ENCODE measurements at places on chromosomes 16 and 17.

- DNase-seq, result no peak
Observed at GRCh38 chr17:35568561-35568960, 7.9 kb upstream of the SLFN14 start.

DNA sequence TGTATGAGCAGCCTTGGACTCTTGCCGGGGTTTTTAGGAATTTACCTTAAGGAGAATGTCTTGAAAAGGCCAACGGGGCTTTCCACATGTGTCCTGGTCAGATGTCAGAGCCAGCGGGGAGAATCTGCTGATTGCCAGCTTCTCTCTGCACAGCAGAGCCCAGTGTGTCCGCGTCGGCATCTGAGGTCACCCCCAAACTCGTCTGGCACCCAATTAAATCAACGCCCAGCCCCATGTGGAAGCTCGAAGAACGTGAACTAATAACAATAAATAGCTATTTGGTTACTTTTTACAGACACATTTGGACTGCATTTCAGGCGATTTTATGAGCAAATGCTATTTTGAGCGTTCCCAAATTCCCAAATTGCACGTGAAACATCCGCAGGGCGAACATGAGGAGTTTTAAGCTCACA, 303.5 kb downstream of the FOXL1 start:
- DNase-seq, result no peak

- peak; percentile 52 for DNase-seq
Observed at GRCh38 chr17:48100591-48101011, 677 bp downstream of the CBX1 start.

- no peak for DNase-seq
Observed at GRCh38 chr16:86960266-86960665, 356.9 kb downstream of the C16orf95 start.

DNA sequence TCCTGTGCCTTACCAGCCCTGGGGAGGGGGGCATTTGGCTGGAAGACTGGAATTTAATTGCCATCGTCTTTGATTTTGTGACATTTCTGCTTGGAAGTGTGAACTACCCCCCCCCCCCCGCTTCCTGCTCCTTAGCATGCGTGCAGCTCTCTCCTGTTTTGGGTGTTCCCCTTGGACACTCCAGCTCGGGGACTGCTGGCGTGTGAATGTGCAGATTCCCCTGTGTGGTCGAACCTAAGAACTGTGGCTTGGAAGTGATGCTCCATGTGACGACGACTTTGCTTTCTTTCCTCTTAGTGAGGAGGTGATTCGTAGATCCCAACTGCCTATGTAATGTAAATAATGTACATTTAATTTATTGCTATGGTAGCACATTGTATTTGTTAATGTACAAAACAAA, 26.1 kb downstream of the OR1D5 start:
- DNase-seq, result peak; percentile 4

- DNase-seq, result no peak
Observed at GRCh38 chr17:74528491-74529199, 2.6 kb downstream of the CD300LB start.

DNA sequence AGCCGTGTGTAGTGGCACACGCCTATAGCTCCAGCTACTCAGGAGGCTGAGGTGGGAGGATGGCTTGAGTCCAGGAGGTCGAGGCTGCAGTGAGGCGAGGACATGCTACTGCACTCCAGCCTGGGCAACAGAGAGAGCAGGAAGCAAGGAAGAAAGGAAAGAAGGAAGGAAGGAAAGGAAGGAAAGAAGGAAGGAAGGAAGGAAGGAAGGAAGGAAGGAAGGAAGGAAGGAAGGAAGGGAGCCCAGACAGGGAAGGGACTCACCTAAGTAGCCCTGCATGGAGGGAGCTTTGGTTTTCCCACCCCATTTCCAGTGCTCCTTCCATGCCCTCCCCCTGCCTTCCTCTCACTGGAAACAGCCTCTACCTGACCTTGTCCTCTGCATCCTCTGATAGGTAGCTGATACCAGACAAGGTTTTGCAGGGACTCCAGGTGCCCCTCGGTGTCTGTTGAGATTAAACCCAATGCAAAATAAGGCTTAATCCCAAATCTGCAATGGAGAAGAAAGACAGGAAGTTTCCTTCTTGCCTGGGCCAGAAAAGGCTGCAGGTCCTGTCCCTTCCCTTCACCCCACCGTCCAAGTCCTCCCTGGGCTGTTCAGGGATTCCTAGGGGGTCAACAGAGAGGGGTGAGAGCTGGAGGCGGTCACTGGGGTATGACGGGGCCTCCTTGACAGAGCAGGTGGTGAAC, 21.5 kb upstream of the CA4 start:
- no peak for DNase-seq

- no peak for DNase-seq
Observed at GRCh38 chr16:81720973-81721906, 57.9 kb upstream of the PLCG2 start.

GRCh38 chr17:82023447-82024241, 539 bp downstream of the LRRC45 start:
- no peak for DNase-seq

- no peak for DNase-seq
Observed at GRCh38 chr17:40531051-40531991, 29.9 kb upstream of the TNS4 start.

- DNase-seq, result no peak
Observed at GRCh38 chr16:85463672-85464382, 149.3 kb upstream of the GSE1 start.

DNA sequence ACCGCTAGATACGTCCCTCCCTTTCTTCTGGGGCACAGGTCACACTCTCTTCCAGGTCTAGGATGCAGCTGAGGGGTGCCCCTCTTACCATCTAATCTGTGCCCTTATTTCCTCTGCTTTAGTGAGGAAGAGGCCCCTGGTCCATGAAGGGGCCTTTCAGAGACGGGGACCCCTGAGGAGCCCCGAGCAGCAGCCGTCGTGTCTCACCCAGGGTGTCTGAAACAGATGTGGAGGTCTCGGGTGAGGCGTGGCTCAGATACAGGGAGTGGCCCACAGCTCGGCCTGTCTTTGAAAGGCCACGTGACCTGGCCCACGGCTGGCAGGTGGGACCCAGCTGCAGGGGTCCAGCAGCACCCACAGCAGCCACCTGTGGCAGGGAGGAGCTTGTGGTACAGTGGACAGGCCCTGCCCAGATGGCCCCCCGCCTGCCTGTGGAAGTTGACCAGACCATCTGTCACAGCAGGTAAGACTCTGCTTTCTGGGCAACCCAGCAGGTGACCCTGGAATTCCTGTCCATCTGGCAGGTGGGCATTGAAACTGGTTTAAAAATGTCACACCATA, 15.6 kb downstream of the SCGB1C2 start:
- DNase-seq, result peak; percentile 12

- no peak for DNase-seq
Observed at GRCh38 chr16:35749253-35750141, 2290.1 kb downstream of the TP53TG3F start.

GRCh38 chr16:59840169-59840568, 1106.1 kb upstream of the GOT2 start:
- no peak for DNase-seq

DNA sequence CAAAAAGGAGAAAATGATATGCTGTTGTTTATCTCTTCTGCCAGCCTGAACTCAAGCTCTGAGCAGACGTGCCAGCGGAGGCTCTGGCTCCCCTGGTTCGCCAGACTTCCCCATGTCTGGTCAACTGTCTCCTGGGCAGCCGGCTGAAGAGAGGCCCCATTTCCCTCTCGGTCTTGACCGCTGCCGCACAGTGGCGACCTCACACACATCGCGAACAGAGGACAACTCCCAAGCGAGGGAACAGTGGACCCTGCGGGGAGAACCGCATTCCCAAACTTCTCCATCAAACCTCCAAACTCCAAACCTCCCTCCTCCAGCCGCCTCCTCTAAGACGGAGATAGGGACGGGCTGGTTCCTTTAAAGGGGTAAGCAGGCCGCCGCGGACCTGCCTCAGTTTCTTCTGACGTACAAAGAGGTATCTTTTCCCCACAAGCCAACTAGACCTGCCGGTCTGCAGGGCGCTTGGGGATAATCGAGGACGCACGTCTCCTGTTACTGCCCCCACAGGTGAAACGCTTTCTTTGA, 24.9 kb upstream of the RFFL start:
- DNase-seq, result peak; percentile 66

DNA sequence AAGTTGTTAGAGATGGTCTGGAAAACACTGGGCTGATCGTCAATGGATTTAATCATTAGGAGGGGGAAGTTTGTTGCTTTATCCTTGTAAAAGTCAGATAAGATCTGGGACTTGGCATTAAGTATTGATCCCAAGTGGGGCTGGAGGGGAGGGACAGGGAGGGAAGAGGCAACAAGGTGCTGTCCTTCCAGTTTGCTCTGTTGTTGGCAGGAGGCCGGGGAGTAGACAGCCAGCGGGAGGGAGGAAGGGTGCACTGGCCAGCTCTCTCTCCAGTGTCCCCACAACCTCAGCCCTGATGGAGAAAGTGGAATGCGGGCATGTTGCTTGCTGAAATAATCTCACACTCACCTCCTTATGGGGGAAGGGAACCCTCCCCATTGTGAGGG, 210.2 kb downstream of the CCDC182 start:
- no peak for DNase-seq

DNA sequence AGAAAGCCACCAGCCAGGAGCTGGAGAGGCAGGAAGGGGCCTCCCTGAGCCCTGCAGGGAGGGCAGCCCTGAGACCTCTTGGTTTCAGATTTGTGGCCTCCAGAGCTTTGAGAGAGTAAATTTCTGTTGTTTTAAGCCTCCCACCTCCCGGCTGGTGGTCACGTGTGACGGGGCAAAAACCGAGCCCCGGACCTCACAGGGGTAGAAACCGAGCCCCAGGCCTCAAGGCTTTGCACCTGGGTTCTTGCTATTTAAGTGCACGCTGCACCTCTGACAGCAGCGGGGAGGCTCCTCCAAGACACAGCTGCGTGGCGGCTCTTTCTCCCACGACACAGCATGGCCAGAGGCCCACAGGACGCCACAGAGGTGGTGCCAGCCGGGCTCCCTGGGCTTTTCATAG, 17.4 kb upstream of the ZC3H18 start:
- DNase-seq, result no peak

GRCh38 chr16:87778476-87778829, 12.7 kb upstream of the KLHDC4 start:
- DNase-seq, result no peak

DNA sequence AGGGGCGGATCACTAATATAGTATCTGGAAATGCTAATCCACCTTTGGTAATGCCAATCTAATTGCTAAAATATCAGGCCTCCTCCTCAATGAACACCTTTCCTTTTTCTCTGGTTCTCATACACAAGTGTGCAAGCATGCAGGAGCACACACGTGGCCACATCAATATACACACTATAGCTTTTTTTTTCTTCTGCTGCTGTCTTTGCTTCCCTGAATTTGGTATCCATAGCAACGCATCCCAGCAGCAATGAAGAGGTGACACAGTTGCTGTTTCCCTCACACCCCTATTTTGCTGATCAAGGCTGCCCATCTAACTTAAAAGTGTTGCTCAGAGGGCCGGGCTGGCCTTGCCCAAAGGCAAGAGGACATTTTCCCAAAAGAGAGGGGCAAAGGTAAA, 15.4 kb downstream of the NOG start:
- DNase-seq, result no peak

- no peak for DNase-seq
Observed at GRCh38 chr17:42389899-42390298, 1.7 kb upstream of the STAT3 start.

DNA sequence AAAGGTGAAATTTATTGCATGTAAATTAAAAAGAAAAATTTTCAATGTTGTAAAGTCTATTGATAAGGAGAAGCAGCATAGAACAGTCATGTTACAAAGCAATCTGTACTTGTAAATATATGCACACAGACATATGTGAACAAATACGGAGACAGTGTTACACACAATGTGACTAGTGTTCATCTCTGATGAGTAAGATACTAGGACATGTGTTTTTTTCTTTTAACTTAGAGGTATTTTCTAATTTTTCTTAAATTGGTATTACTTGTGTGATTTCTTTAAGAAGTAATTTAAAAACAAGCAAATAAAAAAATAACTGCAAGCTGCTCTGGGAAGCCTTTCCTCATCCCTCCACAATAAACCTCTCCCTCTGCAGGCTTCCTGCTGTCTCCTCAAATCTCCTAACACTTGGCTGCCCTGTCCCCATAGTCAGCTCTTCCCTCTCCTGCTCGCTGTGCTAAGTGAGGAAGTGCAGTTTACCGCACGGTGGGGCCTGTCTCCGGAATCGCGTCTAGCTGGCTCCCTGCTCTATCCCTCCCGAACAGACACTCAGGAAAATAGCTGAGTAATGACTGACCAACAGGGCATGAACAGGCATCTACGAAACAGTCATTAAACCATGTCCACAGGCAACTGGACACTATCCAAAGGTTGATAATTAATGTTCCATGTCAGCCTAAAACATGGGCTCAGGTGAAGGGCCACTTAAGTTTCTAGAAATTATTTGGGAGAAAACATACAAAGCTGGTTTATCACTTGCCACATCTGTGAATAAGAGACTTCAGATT, 35.9 kb downstream of the CMTM4 start:
- DNase-seq, result peak; percentile 72

GRCh38 chr16:72172105-72173034, at the start of gene PMFBP1:
PMFBP1 (minus strand) TSS chr16:72172155; CDS start chr16:72171208, 947 bp downstream.
- peak; percentile 39 for DNase-seq

DNA sequence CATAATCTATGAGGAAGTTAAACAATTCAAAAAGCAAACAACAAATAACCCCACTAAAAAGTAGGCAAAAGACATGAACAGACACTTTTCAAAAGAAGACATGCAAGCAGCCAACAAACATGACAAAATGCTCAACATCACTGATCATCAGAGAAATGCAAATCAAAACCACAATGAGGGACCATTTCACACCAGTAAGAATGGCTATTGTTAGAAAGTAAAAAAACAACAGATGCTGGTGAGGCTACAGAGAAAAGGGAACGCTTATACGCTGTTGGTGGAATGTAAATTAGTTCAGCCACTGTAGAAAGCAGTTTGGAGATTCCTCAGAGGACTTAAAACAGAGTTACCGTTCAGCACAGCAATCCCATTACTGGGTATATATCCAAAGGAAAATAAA, 24.4 kb downstream of the TNFRSF13B start:
- DNase-seq, result no peak

- no peak for DNase-seq
Observed at GRCh38 chr17:37543637-37544052, 54.0 kb downstream of the DUSP14 start.

DNA sequence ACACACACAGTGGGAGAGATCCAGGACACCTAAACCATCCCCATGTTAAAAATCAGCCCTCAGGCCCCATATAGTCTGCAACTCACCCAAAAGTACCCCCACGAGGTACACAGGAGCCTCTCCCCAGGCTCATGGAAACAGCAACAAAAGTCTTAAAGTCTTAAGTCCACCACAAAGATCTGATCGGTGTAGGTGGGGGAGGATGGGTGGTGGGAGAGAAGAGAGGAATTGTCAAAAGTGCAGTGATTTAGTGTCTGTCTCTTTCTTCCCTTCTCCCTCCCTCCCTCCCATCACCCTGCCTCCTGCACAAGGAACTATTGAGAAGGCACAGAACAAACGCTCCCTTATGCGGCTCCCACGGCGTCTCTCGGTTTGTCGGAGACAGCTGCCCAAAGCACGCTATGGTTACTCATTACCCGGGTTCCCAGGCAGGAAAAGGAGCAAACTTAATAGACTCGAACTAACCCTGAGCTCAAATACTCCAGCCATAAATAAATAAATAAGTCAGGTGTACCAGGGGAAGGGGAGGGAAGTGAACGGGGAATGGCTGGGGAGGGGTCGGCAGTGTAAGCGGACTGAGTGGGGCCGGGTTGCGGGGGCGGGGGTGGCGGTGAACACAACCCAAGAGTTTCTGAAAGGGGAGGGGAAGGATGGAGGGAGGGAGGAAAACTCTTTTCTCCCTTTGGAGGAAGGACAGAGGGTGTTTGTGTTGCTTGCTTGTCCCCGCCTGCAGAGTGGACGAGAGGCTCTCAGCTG, 477.4 kb downstream of the SLC39A11 start:
- DNase-seq, result peak; percentile 52

- no peak for DNase-seq
Observed at GRCh38 chr17:80387071-80387470, 27.9 kb upstream of the ENDOV start.
